ENCODE measurements at places on chromosomes 1 and 21.

DNA sequence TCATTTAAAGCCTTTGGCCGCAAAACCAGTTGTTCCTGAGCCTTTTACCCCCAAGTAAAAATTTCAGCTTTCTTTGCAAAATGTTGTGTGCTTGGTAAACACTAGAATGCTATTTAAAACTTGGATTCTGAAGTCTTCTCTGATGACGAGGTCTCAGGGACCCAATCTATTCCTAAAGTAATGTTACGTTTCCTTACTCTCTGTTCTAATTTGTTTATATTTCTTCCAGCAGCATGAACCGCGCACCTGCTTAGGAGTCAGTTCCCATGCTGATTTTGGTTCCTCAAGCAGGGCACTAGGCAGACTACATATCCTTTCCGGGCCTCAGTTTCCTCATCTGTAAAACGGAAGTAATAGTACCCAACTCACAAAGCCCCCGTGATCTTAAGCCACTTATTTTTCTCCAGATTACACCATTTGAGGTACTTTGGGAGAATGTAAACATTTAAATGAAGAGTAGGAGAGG, 969 bp upstream of the ALDH4A1 start:
- DNase-seq, result peak; percentile 41

DNA sequence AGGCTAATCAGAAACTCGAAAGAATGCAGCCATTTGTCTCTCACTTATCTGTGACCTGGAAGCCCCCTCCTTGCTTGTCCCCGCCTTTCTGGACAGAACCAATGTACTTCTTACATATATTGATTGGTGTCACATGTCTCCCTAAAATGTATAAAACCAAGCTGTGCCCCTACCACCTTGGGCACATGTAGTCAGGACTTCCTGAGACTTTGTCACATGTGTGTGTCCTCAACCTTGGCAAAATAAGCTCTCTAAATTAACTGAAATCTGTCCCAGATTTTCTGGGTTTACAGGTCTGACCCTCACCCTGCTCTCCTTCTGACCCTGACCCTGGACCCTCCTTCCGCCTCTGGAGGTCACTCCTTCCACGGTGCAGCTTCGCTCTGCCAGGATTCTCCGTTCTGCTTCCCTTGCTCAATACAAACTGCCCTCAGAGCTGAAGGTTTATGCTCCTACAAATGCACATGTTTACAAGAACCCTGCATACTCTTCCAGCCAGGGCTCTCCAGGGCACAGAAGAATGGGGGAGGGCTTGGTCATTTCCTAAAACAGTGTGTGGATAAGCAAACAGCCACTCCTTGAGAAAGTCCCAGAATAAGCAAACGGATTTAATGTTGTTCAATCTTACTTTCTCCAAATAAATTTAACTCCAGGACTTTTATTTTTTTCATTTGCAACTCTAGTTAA, 160.5 kb downstream of the ACTL8 start:
- no peak for DNase-seq

DNA sequence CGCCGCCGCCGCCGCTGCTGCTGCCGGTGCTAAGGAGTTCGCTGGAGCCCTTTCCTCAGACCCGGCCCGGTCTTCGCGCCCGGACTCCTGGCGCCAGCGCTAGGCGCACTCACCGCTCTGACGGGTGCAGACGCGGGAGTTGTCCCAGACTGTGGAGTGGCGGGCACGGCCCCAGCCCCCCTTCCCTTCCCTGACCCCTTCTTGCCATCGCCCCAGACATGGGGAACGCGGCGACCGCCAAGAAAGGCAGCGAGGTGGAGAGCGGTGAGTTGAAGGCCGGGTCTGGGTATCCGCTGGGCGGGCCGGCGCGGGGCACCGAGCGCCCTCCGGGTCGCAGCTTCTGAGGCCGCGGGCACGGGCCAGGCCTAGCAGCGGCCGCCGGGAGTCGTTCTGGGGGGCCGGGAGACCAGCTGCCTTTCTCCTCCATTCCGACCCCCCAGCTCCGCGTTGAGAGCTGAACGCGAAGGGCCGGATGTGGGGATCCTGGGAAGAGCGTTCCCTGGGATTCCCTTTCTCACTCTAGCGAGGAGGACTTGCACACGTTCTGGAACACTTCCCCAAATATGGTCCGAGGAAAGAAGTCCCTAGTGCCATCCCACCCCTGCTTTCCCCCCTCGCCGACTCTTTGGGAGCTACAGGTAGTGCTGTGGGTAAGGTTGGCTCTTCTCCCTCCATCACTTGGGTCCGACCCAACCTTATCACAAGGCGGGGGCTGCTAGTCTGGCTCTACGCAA, 65.8 kb upstream of the PRKACB start:
- DNase-seq, result peak; percentile 81

- no peak for DNase-seq
These were observed 357.4 kb upstream of the ADGRL2 start for GRCh38 chr1:81443288-81443687.

DNA sequence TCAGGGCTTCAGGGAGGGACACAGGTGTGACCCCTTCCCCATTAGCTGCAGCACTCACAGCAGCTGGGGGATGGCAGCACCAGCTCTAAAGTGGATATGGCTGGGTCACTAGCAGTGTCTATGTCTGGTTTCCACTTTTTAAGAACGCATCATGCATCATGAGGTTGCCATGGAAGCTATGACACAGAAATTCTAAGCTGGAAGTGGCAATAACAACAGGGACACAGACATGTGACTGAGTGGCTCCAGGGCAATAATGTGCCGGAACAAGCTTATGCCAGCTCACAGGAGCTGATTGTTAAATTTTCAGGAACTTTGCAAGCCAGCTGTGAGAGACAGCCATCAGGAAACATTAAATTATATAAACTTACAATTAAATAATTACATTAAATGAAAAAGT, 51.2 kb upstream of the NFASC start:
- peak; percentile 57 for DNase-seq

DNA sequence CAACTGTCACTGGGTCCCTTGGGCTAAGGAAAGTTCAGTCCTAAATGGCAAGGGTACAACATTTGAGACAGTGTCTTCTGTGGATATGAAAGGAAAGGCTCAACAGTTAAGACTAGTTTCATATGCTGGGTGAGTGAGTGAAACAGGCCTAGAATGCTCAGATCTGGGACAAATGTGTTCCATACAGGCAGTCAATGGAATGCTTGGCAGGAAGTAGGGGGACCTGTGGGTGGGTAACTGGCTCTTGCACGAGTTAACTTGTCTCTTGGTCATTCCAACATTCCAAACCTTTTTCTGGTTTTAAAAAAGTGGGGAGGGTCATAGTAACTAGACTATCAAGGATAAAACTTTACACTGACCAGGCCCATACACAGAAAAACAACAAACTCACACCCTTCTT, 17.8 kb upstream of the ADAM30 start:
- DNase-seq, result no peak

- DNase-seq, result no peak
These were observed 339.2 kb upstream of the AJAP1 start for GRCh38 chr1:4315202-4315601.

DNA sequence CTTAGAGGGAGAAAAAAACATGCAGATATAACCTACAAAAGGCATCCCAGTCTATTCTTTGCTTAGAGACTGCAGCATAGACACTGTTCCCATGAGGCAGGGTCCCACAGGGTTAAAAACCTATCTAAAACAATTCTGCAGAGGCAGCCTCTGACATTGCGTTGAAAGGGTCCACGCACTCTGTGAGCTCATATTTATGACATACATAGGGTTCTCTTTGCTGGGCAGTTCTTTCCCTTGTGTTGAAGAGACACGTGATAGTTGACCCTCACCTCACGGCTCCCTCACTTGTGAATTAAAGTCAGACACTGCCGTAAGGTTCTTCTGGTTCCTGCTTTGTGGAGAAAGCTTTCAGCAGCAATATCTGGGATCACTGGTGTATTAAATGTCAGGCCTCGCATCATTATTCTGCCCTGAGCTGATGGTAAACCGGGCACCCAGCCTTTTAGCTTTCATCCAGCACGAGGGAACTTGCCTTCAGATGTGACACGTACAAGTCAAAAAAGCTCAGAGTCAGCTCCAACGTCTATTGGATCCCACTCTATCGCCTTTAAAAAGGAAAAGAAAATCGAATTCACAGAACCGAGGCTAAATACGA, 52.8 kb upstream of the HNRNPU start:
- DNase-seq, result no peak

DNA sequence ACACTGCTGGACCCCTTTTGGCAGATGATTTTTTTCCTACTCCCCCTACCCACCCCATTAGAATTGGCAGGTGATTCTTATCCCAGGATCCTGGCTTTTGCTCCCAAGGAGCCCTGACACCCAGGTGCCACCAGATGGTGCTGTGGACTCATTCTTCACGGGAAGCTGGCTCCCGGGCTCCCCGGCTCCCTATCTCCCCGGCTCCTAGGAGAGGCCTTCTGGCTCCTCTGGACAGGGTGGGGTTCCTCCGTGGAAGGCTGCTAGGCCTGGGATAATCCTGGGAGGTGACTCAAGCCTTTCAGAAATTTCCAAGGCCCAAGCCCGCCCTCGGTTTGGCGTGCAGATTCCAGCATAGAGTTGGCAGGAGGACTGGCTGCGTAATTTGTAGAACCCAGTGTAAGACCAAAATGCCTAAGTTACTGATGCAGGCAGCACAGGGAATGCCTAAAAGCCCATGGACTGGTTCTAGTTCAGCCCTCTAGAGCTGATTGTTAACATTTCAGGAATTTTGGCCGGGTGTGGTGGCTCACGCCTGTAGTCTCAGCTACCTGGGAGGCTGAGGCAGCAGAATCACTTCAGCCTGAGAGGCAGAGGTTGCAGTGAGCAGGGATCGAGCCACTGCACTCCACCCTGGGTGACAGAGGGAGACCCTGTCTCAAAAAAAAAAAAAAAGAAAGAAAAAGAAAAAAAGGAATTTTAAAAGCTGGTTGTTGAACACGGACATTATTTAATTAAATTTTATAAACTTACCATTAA, 6.8 kb upstream of the BSDC1 start:
- peak; percentile 87 for DNase-seq

DNA sequence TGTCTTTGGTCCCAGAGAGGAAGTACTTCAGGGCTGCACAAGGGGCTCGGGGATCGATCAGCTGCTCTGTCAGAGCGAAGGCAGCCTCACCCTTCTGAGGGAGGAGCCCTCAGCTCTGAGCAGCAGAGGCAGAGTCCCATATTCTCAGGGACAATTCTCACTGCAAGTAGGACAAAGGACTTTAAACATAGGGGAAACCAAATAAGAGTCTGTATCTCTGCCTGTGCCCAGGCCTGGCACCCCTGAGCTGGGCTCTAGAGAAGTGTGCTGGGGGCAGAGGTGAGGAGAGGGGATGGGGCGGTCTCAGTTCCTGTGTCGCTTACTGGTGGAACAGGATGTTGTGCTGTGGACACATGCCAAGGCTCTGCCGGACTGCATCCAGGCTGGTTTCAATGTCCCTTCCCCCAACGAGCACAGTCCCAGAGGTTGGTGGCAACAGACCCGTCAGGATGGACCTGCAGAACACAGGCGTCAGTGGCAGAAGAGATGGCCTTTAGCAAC, 76.6 kb downstream of the ABCA4 start:
- no peak for DNase-seq

DNA sequence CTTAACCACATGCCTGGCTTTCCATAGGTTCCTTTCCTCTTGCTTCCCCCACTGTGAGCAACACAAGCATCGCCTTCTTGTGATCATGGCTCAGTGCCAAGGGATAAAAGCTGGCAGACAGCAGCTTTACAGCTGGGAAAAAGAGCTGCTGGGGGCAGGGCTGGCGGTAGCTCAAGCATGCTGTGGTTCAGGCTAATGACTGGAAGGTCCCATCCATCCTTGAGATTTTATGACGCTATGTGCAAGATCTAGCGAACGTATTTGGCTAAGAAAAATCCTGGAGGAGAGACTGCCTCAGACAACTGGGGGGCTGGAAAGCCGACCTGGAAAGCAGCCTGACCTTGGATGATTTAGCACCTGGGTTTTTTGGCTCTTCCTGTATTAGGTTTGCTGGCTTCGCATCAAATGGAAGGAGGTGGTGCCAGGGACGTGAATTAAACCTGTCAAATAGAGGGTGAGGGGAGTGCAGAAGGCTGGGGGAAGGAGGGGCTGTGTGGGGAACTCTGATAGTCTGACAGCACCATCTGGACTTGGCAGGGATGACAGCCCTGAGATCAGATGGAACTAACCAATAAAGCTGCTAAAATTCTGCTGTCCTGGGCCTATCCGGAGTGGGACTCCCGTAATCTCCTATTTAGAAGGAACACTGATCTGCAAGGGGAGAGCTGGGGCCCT, 34.8 kb downstream of the ZMYND12 start:
- peak; percentile 62 for DNase-seq

DNA sequence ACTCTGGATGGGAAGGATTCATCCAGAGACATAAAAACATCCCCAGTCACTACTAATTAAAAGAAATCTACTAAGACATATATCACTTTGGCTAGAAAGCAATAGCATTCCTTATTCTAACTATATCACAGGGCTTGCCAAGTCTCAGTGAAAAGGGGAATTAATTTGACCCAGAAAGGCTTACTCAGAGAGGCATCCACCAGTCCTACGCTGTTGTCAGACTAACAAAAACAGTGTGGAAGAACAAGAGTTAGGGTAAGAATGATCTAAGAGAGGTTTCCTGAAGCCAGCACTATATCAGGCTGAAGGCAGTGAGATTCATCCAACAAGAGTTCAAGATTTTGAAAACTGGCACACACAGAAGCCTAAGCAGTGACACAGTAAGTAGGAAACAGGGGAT, 126.1 kb downstream of the GDAP2 start:
- no peak for DNase-seq

- no peak for DNase-seq
These were observed 1657.8 kb downstream of the MRPL39 start for GRCh38 chr21:23949493-23949892.

- no peak for DNase-seq
These were observed 54.8 kb downstream of the NGF start for GRCh38 chr1:115283249-115283648.

- no peak for DNase-seq
These were observed 39.2 kb downstream of the SIPA1L2 start for GRCh38 chr1:232590744-232591082.

GRCh38 chr1:181513786-181514297, 30.5 kb downstream of the CACNA1E start:
- peak; percentile 83 for DNase-seq

DNA sequence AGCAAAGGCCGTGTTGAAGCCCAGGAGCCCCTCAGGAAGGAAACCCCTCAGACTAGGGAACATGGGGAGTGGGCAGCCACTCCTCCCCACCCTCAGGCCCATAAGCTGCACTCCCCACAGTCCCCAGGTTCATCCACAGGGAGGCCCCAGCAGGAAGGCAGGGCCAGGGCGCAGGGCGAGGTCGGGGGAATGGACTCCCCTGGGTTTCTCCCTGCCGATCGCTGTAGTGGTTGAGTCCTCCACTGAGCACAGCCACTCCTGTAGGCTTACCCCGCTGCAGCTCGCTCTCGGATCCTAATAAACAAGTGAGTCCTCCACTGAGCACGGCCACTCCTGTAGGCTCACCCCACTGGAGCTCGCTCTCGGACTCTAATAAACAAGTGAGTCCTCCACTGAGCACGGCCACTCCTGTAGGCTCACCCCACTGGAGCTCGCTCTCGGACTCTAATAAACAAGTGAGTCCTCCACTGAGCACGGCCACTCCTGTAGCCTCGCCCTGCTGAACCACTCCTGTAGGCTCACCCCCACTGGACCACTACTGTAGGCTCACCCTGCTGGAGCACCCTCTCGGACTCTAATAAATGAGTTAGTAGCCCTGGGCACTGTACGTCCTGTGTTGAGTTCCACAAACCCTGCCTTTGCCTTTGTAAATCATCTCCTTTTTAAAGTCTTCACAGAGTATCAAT, 16.2 kb upstream of the COL18A1 start:
- no peak for DNase-seq
